ENCODE measurements at places on chromosomes 2 and 18. TPM values are rescaled to one million over a fixed set of nuclear protein-coding genes. Genes with fewer than 3 reads are reported as not detected.

NABP1 gene
- 38.4 TPM for total RNA-seq

ASB1 gene
- total RNA-seq: 43.7 TPM

FBXO48 gene
- 2.0 TPM for total RNA-seq

CRYBA2 gene
- total RNA-seq: 1.3 TPM

COX7A2L gene
- 85.2 TPM for total RNA-seq

LIPG gene
- total RNA-seq: 8.4 TPM

MYOM1 gene
- 0.46 TPM for total RNA-seq

TBR1 gene
- 0.17 TPM for total RNA-seq

CYP27C1 gene
- 3.0 TPM for total RNA-seq

ADAM23 gene
- total RNA-seq: 0.44 TPM

PPIL3 gene
- total RNA-seq: 37.2 TPM

L3MBTL4 gene
- not detected for total RNA-seq

GPR35 gene
- 2.9 TPM for total RNA-seq

GCG gene
- total RNA-seq: not detected

CPLX4 gene
- not detected for total RNA-seq

- no peak for DNase-seq
- no peak overlapping the region for H3K27ac ChIP-seq
- H3K36me3 ChIP-seq: no peaks in the 10 kb centered on the region
Observed at GRCh38 chr2:37357530-37357929, 13.1 kb downstream of the QPCT start.

DNA sequence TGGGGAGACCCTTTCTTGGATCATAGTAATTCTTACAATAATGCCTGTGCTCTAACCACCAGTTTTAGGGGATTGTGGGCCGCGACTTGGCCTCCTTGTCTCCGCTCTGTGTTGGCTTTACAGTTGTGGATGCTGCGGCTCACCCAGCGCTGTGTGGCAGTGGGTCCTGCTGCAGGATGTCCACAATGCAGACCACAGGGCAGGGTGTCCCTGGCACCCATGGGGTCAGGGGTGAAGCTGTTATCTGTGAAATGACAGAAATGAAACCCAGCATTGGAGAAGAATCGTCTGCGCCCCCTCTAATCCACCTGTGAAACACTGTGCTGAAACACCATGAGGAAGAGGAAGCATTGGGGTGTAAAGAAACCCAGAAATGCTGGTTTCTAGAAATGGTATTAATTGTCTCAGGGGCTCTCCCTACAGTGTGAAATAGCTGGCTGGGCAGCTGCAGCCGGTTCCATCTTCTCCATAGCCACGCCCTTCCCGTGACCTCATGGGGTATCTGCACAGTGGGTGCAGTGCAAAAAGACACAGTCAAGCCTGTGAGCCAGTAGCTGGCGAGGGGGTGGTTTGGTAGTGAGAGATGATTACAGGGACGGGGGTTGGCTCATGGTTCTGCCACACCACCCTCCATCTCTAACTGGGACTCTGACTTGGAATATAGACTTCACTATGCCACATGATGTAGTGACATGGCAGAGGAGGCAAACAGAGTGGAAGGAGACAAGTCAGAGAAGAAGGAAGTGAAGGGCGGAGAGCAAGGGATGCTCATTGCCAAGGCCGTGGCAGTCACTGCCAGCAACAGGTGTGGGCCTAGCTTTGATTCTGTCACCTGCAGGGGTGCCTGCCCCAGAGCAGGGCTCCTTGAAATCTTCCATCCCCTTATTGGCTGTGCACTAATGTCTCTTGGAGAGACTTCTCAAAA is 16.2 kb downstream of the INPP4A start:
- no peaks in the 10 kb centered on the region for H3K36me3 ChIP-seq
- DNase-seq: no peak
- no peak overlapping the region for H3K4me3 ChIP-seq
- H3K4me1 ChIP-seq: peaks cover 14% of the 10 kb centered on the region
- no peaks in the 10 kb centered on the region for H3K27me3 ChIP-seq

- no peak for DNase-seq
- no peaks in the 10 kb centered on the region for H3K4me1 ChIP-seq
- H3K27me3 ChIP-seq: no peaks in the 10 kb centered on the region
- H3K4me3 ChIP-seq: no peak overlapping the region
- no peaks in the 10 kb centered on the region for H3K36me3 ChIP-seq
Observed at GRCh38 chr2:230347659-230348305, 20.8 kb downstream of the SP140L start.

DNA sequence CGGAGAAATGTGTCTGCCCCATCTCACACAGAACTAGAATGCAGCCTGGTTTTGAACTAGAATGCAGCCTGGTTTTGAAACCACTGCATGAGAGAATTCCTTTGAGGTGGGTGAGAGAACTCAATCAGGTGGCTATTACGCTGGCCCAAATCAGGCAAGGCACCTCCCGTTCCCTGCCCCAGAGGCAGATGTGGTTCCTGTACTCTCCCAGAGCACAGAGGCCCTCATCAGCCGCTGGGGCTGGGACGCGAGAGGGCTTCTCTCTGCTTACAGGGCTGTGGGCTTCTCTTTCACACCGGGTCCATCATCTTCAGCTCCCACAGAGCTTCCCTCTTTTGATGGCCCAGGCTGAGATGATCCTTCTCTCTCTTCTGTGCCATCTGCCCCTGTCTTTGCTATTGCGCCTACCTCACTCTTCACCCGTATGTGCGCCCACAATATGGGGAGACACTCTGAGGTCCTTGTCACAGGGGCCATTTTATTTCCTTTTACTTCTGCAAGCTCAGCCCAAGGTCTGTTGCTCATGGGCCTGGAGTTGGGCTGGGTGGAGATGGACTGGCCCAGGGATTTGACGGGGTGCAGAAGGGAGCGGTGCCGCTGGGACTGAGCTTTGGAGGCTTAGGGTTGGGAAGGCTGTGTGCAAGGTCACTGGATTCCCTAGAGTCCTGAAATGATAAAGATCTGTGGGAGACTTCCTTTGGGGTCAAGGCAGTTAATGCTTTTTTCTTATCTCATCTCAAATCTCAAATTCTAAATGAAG is 84.4 kb upstream of the HS6ST1 start:
- H3K27me3 ChIP-seq: no peaks in the 10 kb centered on the region
- H3K27ac ChIP-seq: no peak overlapping the region
- no peaks in the 10 kb centered on the region for H3K36me3 ChIP-seq
- peaks cover 28% of the 10 kb centered on the region for H3K4me1 ChIP-seq

DNA sequence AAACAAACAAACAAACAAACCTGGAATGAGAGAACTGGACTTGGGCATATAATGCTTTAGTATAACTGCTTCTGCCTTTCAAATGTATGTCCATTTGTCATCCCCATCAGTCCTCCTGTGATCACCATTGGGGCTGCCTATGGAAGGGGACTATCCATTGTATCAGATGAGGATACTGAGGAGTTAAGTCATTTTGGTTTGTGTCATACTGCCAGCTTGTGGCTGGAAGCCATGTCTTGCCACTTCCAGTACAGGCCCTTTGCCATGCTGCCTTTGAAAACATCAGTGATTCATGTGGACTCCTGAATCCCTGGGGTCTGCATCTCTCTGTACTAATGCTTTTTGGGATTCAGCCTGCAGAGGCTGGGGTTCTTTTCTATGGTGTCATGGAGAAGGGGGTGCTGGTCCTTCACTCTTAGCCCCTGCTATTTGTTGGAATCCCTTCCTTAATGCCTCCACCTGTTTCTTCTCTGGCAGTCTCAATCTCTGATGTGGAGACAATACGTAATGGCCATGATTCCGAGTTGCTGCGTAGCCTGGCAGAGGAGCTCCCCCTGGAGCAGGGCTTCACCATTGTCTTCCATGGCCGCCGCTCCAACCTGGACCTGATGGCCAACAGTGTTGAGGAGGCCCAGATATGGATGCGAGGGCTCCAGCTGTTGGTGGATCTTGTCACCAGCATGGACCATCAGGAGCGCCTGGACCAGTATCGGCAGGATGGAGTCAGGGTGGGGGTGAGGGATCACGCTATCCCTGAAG is 10.6 kb downstream of the PLCD4 start:
- peaks cover 9% of the 10 kb centered on the region for H3K4me1 ChIP-seq
- no peaks in the 10 kb centered on the region for H3K27me3 ChIP-seq
- H3K27ac ChIP-seq: no peak overlapping the region
- peak; percentile 45 for DNase-seq

- no peaks in the 10 kb centered on the region for H3K4me1 ChIP-seq
- H3K36me3 ChIP-seq: no peaks in the 10 kb centered on the region
- H3K27ac ChIP-seq: no peak overlapping the region
Observed at GRCh38 chr2:159832026-159832425, 34.0 kb upstream of the CD302 start.

- H3K4me1 ChIP-seq: no peaks in the 10 kb centered on the region
- H3K4me3 ChIP-seq: no peak overlapping the region
- DNase-seq: peak; percentile 29
- no peaks in the 10 kb centered on the region for H3K36me3 ChIP-seq
- no peaks in the 10 kb centered on the region for H3K27me3 ChIP-seq
Observed at GRCh38 chr2:119292226-119292625, 68.6 kb downstream of the STEAP3 start.

- H3K36me3 ChIP-seq: peaks cover 70% of the 10 kb centered on the region
- no peak overlapping the region for H3K4me3 ChIP-seq
- DNase-seq: peak; percentile 67
- H3K27ac ChIP-seq: no peak overlapping the region
- no peaks in the 10 kb centered on the region for H3K4me1 ChIP-seq
- no peaks in the 10 kb centered on the region for H3K27me3 ChIP-seq
Observed at GRCh38 chr2:190996338-190996946, 17.5 kb downstream of the STAT1 start.

GRCh38 chr2:101823347-101823791 is 125.9 kb downstream of the MAP4K4 start:
- H3K27me3 ChIP-seq: no peaks in the 10 kb centered on the region
- DNase-seq: peak; percentile 53
- H3K4me1 ChIP-seq: peaks cover 19% of the 10 kb centered on the region
- no peak overlapping the region for H3K4me3 ChIP-seq

- no peaks in the 10 kb centered on the region for H3K27me3 ChIP-seq
- H3K4me3 ChIP-seq: no peak overlapping the region
- no peak for DNase-seq
- no peak overlapping the region for H3K27ac ChIP-seq
- no peaks in the 10 kb centered on the region for H3K36me3 ChIP-seq
Observed at GRCh38 chr2:211407076-211407475, 850.7 kb downstream of the CPS1 start.

GRCh38 chr2:85037622-85038021 is 66.7 kb downstream of the KCMF1 start:
- no peak overlapping the region for H3K4me3 ChIP-seq
- no peaks in the 10 kb centered on the region for H3K4me1 ChIP-seq
- H3K27me3 ChIP-seq: no peaks in the 10 kb centered on the region
- DNase-seq: no peak
- no peak overlapping the region for H3K27ac ChIP-seq
- peaks cover 48% of the 10 kb centered on the region for H3K36me3 ChIP-seq

- no peak overlapping the region for H3K4me3 ChIP-seq
- H3K27me3 ChIP-seq: peaks cover 4% of the 10 kb centered on the region
- H3K27ac ChIP-seq: no peak overlapping the region
- DNase-seq: no peak
Observed at GRCh38 chr18:57086163-57086562, 60.7 kb upstream of the BOD1L2 start.

All from A673 (cell line).